ENCODE measurements at places on chromosomes 12 and 14. TPM values are rescaled to one million over a fixed set of nuclear protein-coding genes. Genes with fewer than 3 reads are reported as not detected.

DNA sequence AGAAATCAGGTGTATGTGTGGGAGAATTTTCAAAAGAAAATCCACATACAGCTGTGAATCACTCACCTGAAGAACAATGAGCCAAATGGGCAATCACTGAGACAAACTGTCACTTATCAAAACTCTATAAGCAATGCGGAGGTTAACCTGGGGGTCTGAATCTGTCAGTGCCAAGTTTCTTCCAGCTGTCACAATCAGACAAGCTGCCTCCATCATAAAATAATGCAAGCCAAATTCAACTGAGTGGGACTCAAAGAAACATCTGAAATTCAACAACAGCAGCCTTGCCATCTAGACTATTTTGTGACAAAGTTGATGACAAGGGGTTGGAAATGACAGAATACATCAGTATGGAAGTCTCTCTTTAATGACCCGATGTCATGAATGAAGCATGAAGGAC is 60.3 kb downstream of the GARIN6 start:
- H3K4me1 ChIP-seq: no peaks in the 10 kb centered on the region
- DNase-seq: no peak
- no peak overlapping the region for H3K4me3 ChIP-seq
- H3K27me3 ChIP-seq: no peaks in the 10 kb centered on the region

- no peak for DNase-seq
- no peaks in the 10 kb centered on the region for H3K36me3 ChIP-seq
- no peaks in the 10 kb centered on the region for H3K27me3 ChIP-seq
- H3K27ac ChIP-seq: no peak overlapping the region
- no peaks in the 10 kb centered on the region for H3K4me1 ChIP-seq
These were observed 37.3 kb downstream of the MGST1 start for GRCh38 chr12:16384732-16385131.

DNA sequence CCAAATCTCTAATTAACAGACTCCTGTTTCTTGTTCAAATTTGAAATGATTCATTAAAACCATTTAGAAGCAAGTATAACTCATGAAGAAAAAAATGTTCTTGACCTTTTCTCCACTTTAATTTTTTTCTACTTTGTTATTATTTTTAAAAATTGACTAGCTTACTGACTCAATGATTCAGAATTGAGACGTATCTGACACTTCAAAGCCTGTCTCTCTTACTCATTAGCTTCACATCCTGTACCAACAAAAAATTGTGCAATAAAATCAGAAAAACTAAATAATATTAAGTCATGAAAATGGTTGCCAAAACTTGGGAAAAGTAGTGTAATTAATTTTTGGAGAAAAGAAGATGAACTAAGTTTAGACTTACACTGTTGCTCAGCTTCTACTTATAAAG is 331.2 kb downstream of the SLC16A7 start:
- H3K27ac ChIP-seq: no peak overlapping the region
- H3K36me3 ChIP-seq: no peaks in the 10 kb centered on the region
- DNase-seq: no peak
- H3K4me1 ChIP-seq: no peaks in the 10 kb centered on the region
- no peaks in the 10 kb centered on the region for H3K27me3 ChIP-seq

DNA sequence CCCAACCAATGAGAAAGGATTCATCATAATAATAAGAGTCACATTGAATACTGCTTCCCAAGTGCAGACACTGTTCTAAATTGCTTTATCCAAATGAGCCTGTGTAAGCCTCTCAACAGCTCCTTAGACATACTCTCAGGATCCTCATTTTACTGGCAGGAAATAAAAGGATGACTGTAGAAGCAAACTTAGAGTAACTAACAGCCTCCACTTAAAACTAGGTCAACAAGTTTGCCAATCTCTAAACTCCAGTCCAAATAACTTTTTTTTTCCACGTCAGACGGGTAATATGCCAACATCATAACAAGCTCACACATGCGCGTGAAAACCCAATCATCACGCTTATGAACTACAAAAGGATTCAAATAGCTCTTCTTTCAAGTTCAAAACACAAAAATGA is 15.3 kb upstream of the DPF3 start:
- H3K4me3 ChIP-seq: no peak overlapping the region
- no peaks in the 10 kb centered on the region for H3K36me3 ChIP-seq
- DNase-seq: no peak
- peak overlapping the region; percentile 28 for H3K27ac ChIP-seq
- H3K27me3 ChIP-seq: no peaks in the 10 kb centered on the region

PAX9 gene
- polyA plus RNA-seq: 1.8 TPM

PTGER2 gene
- not detected for polyA plus RNA-seq

POTEM gene
- not detected for polyA plus RNA-seq

TMEM121 gene
- polyA plus RNA-seq: not detected

LAG3 gene
- 0.07 TPM for polyA plus RNA-seq

All from K562 (cell line).